ENCODE measurements at places on chromosomes 1 and 21.
A peak's percentile ranks its signal among the peaks of the same experiment; 100 is the strongest.

DNA sequence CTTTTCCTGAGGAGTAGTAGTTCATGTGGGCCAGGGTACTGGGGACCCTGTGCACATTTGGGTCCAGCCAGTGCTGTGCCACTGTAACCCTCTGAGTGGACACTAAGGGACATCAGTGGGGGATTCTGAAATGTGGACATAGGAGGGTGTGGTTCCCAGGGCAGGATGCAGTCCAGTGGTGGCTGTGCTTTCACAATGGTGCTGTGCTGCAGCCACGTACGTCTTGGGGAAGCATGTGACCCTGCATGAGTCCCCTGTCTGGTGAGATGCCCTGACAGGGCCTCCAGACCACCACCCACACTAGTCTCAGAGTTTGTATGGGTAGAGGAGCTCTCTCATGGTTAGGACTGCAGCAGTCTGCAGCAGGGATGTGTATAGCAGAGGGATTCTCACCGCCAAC is 37.8 kb upstream of the WNT2B start:
- DNase-seq, result no peak

DNA sequence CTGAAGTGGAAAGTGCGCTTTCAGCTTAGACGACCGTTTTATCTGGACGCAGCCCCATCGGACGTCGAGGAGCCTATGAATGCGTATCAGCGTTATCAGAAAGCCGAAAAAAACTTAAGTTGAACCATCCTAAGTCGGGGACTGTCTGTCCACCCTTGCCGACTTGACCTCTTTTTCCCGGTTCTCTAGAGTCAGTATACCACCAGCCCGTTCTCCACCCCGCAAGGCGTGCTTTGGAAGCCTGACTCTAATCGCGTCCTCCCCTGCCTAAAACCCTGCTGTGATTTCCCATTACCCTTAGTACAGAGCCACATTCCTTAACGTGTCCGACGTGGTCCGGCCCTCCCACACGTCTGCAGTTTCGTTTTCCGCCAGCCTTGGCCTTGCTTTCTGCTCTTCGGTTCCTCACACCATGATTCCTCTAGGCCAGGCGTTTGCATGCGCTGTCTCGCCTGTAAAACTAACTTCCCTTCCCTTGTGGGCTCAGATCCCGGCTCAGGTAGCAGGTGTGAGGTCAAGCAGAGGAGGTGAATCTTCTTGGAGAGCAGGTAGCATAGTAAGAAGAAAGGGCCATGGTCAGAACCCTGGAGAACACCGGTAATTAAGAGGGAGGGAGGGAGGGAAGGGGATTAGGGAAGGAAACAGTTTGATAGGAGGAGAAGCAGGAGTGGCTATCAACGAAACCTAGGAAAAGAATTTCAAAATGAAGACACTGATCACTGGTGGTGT is 865 bp downstream of the ADPRS start:
- no peak for DNase-seq

- DNase-seq, result no peak
Observed at GRCh38 chr1:234148350-234148749, 224.9 kb upstream of the COA6 start.

GRCh38 chr1:1371746-1372711 is 3.0 kb downstream of the AURKAIP1 start:
- DNase-seq, result peak; percentile 90

DNA sequence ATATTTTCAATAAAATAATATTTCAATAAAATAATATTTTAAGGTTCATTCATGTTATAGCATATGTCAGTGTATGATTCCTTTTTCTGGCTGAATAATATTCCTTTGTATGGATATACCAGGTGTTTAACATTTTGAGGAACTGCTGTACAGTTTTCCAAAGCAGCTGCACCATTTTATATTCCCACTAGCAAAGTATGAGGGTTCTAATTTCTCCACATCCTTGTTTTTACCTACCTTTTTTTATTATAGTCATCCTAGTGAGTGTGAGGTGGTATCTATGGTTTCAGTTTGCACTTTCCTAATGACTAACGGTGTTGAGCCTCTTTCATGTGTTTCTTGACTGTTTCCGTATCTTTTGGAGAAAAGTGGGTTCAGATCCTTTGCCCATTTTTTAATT is 5.2 kb downstream of the DEGS1 start:
- no peak for DNase-seq

DNA sequence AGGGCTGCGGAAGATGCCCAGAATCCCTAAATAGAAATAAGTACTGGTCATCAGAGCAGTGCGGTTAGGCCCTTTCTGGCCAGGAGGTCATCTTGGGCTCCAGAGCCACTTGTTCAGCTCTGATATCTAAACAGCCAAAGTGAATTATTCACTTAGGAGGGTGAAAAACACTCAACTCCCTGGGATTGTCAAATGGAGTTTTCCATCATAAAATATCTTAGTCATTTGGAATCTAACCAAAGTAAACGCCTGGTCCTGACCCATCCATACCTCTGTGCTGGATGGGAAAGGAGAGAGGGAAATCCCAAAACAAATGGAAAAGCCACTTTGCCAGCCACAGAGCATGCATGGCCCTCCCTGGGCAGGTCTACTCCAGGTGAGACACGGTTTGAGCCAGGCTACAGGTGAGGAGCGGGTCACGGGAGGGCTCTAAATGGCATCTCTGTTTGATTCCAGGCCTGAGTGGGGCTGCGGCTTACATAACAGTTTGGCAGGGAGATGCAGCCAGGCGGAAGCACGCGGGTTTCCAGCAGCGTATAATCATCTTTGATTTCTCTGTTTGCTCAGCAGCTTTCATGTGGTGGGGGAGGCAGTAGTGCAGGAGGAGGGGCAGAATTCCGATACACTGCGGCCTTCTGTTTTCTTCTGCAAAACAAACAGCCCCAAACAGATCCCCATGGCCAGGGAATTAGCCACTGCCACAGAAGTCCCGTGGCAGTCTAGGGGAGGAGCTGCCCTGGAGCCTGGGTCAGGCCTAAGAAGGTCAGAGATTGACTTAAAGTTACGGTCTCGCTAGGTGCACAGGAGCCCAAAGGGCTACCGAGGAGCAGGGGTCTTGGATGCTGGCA is 59.1 kb upstream of the ZNF648 start:
- DNase-seq, result no peak

GRCh38 chr1:204968135-204968534 is 74.9 kb upstream of the CNTN2 start:
- DNase-seq, result no peak

DNA sequence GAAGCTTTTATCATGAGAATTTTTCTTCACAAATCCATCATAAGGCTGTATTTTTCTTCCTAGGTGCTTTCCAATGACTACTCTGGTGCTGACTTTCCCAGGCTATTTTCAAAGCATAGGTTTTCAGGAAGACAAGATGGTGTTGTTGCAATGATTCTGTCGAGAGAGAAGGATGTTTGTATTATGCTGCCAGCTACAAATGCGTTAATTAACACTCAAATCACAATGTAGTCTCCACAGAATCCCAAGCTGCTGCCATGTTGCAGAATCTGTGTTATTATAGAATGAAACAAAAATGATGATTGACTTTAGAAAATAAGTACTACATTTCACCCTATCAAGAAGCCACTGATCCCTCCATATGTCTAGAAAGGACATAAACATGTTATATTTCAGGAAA is 179.5 kb upstream of the MAP1LC3C start:
- DNase-seq, result no peak

Measured in stimulated activated naive CD8-positive, alpha-beta T cell treated with anti-CD3 and anti-CD28 coated beads, Interleukin-15, Interleukin-2, amounts not matched to agents 100 U/mL and 50 U/mL, for 24 hours (primary cell).